Pons (tissue), 1 donor: ENCODE measurements at places on chromosomes 3 and 15.
A peak's percentile ranks its signal among the peaks of the same experiment; 100 is the strongest.

DNA sequence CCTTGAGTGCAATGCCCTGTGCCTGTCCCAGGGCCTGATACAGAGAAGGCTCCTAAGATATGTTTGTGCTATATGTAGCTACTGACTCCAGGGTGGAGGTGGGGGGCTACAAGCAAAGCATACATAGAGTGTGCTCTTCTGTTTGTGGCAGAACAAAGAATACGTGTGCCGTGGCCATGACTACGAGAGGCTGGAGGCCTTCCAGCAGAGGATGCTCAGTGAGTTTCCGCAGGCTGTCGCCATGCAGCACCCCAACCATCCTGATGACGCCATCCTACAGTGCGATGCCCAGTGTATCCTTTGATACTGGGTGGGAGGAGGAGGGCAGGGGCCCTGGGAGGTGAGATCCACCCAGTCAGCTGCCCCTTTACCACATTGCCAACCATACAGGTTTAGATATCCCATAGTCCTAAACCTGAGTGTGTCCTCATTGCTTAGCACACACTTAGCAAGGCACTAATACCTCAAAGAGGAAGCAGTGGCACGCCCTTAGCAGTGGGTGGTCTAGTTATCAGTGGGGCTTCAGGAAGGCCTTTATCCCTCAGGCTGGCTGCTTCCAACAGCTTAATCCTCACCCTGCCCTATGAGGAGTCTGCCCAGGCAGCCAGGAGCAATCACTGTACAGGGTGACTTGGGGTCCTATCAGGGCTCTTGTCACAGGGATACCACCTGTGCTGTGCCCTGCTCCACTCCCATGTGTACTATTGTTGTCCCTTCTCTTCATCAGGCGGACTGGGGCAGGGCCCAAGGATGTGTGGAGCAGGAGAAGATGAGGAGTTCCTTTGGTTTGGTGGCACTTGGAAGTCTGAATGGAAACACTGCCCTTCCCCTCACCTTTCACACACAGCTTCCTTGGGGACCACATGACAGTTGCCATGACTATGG is 30.1 kb upstream of the MANF start:
- DNase-seq: no peak

DNA sequence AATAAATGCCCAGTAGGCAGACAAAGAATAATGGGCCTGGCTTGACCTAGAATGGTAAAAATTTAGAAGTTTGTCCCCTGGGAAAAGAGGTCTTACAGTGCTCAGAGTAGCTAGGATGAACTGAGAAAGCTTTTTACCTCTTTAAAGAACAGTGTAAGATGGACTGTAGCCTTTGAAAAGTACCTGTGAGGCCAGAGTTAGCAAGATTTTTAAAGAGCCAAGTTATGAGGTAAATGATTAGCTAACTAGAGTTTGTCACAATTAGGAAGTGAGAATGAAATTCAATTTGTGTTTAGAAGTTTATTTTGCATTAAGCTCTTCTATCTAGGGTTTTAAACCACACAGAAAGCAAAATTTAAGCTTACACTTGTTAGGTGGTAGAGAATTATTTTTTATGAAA is 480.9 kb downstream of the ZIC1 start:
- no peak for DNase-seq

DNA sequence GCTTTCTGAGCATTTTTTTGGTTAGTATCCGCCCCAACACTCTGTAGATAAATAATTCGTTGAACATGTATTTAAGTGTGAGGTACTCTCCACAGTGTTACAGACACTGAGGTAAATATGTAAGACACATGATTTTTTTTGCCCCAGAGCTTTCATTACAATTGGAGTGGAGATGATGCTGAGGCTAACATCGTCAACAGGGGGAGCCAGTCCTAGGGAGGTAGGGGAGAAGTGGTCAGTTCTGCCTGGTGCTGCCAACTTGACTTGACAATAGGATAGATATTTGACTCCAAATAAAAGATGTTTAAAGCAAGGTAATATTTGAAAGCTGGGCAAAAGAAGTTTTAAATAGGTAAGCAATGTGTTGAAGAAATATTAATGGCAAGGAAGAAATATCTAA is 295.7 kb downstream of the UNC13C start:
- no peak for DNase-seq

GRCh38 chr3:65619451-65619881 is 419.3 kb downstream of the MAGI1 start:
- no peak for DNase-seq

GRCh38 chr15:66895794-66896453 is 169.5 kb upstream of the SMAD3 start:
- no peak for DNase-seq

DNA sequence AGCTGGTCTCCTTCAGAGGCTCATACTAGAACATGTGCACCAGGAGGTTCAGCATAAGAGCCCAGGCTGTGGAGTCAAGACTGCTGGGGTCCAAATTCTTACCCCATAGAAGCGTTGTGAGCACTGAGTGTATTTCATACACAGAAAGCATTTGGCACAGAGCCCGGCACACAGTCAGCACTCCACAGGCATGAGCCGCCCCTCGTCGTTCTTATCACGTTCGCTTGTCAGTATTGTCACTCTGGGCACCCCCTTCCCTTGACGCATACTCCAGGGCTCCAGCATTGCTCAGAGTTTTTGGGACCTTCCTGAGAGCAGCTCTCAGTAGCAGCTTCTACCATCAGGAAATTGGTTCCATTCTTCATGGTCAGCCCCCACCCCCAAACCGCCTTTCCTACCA is 25.2 kb downstream of the CORO2B start:
- DNase-seq: no peak

DNA sequence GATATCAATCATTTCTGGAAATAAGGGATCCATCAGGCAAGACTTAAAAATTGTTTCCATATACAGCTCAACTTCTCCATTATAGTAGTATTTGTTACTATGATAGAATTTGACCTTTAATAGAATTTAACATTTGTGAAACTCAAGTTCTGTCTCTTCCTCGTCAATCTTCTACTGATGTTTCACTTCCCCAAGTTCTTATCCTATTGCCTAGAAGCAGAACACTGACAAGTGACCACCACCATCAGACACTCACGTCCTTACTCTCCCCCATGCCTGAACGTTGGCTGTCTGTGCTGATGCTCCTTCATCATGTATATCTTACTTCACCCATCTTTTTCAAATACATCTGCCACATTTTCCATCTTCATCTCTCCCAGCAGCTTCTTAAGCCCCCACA is 26.6 kb upstream of the TAFA4 start:
- DNase-seq: no peak

DNA sequence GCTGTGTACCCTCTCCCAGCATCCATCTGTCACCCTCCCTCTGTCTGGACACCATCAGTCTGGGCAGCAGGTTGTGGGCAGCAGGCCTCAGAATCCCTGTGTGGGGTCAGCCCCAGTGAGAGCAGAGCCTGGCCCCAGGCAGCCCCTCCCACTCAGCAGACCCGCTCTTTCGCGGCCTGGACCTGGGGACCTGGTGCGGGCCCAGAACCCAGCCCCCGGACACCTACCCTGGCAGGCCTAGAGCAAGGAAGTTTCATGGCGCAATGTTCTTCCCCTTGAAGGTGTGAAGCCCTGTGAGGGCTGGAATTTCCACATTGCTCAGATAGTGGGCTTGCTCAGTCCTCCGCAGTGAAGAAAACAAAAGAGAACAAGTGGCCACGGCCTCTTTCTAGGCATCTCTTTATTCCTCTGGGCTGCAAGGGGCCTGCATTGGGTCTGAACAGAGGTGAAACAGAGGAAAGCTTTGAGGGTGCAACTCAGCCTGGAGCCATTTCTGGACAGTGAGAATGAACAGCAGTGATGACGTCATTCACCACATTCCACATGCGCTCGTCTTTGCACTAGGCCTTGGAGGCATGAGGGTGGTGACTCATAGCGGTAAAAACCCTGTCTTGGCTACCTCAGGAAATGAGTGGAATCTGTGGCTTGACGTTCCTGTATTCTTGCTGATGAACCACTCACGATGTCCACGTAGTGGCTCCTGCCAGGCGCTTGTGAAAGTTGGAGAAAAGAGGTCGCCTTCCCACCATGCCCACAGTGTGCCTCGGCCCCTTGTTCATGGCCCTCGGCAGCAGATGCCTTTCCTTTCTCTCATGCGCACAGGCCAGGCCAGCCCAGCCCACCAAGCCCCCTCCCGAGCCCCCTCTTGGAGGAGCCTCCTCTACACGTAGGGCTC is 66.1 kb downstream of the SLC30A4 start:
- peak; percentile 55 for DNase-seq

GRCh38 chr15:90953947-90954711 is 555 bp upstream of the RCCD1 start:
- no peak for DNase-seq

DNA sequence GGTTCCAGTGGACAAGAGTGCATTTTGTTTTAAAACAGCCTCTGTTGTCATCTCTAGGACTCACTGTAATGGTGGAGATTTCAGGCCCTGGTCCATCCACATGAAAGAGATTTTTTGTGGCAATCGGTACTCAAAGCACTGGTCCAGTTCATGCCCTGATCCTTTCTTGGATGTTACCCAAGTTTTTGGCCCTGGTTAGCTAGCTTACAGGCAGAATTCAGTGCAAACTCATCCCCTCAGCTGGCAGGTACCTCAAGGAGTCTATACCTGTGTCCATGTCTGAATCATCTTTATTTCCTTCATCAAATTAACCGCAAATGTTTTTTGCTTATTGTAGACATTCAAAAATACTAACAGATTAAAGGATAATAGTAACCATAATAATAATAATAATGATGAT is 13.7 kb upstream of the MEF2A start:
- DNase-seq: no peak

DNA sequence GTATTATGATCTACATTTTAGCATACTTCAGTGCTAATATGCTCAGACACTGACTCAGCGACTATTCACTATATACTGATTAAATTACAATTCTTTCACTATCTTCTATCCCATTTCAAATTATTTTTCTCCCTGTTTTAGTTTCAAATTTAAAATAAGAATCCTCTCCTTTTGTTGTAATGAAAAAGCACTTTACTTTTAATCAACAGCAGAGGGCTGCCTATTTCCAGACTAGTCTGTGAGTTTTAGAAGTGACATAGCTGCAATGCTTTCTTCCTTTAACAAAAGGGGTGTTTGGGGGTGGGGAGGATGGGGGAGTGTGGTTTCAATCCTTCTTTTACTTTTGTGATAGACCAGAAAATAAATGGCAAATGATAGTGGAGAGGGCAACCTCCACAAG is 2.4 kb downstream of the NEDD4 start:
- DNase-seq: peak; percentile 32

GRCh38 chr3:9912294-9912935 is 4.5 kb upstream of the IL17RC start:
- DNase-seq: no peak

DNA sequence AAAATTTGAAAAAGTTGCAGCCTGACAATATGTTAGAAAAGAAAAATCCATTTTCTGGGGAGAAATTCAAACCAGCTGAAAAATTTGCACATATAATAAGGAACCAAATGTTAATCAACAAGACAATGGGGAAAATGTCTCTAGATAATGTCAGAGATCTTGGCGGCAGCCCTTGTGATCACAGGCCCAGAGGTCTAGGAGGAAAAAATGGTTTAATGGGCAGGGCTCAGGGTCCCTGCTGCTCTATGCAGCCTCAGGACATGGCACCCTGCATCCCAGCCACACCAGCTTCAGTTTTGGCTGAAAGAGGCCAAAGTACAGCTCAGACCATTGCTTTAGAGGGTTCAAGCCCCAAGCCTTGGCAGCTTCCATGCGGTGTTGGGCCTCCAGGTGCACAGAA is 701.9 kb downstream of the IGSF11 start:
- no peak for DNase-seq

- DNase-seq: no peak
Measured at GRCh38 chr3:54390582-54390981, 268.2 kb downstream of the CACNA2D3 start.

GRCh38 chr3:36903119-36903882 is 41.6 kb downstream of the TRANK1 start:
- no peak for DNase-seq

DNA sequence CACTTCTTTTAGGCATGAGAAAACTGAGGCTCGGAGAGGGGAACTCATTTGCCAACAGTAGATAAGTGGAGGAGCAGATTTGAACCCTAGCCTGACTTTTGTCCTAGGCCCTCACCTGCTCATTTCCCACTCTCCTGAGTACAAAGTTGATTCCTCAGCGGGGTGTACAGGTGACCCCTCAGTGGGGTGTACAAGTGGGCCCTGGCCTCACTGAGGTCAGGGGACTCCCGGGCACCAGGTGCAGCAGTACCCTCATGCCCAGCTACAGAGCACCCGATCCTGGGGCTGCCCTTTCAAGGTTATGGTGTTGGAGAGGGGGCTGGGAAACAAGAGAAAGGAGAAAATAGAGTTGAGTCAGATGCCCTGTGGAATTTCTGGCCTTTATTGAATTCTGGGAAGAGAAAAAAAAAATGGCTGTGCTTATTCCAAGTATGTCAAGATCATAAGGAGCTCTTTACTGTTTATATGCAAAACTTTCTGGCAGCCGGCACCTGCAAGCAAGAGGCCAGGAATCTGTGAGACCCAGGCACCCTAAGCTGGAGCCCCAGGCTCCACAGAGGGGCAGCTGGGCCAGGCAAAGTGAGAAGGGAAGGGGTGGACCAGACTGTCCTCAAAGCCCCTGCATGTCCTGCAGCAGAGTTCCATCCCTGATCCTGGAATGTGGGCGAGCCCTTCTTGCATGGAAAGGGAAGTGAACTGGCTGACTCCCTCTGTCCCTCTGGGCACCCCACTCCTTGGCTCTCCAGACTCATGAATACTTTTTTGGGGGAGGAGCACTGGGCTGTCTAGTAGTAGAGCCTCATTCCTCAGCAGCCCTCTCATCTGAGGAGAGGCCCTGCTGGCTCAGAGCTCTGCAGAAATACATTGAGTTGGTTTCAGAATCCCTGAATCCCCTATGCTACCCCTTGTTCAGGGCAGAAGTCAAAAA is 43.1 kb downstream of the AMOTL2 start:
- DNase-seq: no peak

- DNase-seq: no peak
Measured at GRCh38 chr15:75371901-75372688, 3.7 kb upstream of the MAN2C1 start.

DNA sequence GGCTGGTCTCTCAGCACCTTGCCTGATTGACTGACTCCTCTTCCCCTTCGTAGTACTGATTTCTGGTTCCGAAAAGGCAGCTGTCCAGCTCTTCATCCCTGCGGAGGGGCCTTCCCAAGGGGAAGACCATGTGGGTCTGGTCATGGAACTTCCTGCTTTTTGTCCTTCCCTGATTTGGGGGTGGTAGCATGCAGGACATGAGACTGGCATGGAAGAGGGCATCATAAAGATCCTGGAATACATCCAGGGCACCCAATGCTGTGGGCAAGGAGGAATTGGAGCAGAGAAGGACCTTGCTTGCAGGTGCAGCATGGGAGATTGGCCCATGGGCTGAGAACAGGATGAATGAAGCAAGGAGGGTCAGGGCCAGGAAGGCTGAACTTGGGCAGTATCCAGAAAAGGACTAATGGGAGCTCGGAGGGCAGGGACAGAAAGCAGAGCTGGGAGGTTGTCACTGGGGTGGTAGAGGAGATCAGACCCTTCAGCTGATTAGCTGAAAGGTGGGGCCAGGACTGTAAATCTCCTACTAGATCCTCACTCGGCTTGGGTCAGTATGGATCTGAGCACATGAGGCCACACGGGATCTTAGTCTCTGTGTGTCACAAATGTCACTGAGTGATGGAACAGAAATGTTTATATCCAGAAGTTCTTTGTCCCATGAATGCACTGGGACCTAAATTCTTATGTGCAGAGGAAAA is 59.5 kb downstream of the AMOTL2 start:
- DNase-seq: no peak

GRCh38 chr3:24166515-24166914 is 221.4 kb downstream of the NR1D2 start:
- DNase-seq: no peak
